ENCODE measurements at places on chromosomes 5 and 9.

- no peak for DNase-seq
Measured at GRCh38 chr5:33557605-33558004, 116.8 kb downstream of the TARS1 start.

DNA sequence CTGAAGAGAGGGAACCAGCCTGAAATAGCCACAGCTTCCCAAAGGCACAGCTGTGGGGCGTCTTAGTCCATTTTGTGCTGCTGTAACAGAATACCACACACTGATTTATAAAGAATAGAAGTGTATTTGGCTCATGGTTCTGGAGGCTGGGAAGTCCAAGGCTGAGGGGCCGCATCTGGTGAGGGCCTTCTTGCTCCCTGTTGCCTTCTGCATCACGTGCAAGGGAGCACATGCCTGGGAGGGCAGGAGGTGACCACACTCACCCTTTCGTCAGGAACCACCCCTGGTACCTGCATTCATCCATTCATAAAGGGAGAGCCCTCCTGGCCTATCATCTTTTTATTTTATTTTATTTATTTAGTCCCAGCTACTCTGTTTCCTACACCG lies 10.4 kb downstream of the PLPP7 start:
- no peak for DNase-seq

DNA sequence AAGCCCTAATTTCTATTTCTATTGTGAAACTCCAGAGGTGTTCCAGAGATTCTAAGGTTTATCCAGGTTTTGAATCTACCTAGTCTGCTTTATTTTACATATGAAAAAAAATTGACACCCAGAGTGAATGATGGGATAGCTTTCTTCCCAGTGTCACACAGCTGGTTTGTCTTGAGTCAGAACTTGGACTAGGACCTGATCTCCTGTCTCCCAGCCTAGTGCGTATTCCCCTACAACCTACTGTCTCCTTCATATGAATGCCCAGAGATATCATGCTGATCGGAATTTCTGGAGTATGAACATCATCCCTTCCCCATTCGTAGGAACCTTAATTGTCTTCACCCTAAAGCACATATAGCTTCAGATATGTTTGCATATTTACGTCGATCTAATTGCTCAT lies 524.2 kb downstream of the SPATA31D1 start:
- no peak for DNase-seq

DNA sequence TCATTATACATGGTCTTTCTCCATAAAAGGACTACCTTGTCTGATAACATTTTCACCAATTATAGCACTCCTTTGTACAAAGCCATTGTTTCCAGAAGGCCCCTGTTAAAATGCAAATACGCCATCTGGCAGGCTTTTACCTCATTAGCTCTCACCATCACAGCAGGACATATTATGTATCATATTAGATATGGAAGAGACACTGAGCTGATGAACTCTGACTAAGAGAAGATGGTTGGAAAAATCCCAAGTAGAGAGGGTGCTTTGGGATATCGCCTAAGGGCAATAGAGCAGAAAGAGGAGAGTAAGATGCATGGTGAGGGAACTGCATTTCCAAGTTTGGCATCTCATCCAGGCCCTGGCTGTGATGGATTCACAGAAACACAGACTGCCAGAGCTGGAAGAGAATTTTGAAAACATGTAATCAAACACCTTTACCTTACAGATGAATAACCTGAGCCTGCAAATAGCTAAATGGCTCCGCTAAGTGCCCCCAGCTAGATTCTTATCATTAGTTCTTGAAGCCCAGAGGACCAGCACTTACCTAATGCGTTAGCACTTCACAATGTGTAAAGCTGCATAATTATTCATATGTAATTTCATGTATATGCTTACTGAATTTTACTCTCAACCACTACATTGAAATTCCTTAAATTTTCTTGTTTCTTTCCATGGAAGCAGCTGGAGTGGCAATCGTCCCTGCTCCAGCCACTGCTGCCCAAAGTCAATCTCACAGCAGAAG lies 393.6 kb upstream of the IZUMO3 start:
- no peak for DNase-seq

- DNase-seq = no peak
Measured at GRCh38 chr5:148633067-148633377, 21.3 kb downstream of the HTR4 start.

- DNase-seq = no peak
Measured at GRCh38 chr5:154505567-154505966, 27.5 kb upstream of the HAND1 start.

- DNase-seq = no peak
Measured at GRCh38 chr5:78373231-78373630, 12.8 kb downstream of the SCAMP1 start.

DNA sequence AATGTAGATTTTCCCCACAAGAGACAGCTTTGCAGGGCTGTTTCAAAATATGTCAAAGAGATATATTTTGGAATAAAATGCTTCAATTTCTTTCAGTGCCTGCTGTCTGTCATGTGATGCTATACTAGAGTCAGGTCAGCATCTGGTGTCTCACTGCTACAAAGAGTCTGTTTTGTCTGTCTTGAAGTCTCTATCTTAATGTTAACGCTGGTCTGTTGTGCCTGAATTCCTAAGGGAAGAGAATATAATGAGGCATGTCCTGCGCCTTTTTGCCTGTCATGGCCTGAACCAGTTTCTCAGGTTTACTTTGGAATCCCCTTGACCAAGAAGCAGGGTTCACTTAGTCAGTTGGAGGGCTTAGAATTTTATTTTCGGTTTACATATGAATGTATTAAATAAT lies 176.4 kb downstream of the PDZD2 start:
- no peak for DNase-seq

DNA sequence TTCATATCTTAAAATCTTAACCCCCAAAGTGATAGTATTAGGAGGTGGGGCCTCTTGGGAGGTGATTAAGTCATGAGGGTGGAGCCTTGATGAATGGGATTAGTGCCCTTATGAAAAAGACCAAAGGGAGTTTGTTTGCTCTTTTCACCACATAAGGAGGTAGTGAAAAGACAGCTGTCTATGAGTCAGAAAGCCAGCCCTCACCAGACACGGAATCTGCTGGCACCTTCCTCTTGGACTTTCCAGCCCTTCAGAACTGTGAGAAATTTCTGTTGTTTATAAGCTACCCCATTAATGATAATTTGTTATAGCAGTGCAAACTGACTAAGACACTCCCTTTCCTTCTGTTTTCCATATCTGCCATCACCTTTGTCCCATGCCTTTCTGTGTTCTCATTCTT lies 20.8 kb downstream of the IFNB1 start:
- no peak for DNase-seq

- no peak for DNase-seq
Measured at GRCh38 chr5:43687275-43687674, 84.3 kb downstream of the NNT start.

DNA sequence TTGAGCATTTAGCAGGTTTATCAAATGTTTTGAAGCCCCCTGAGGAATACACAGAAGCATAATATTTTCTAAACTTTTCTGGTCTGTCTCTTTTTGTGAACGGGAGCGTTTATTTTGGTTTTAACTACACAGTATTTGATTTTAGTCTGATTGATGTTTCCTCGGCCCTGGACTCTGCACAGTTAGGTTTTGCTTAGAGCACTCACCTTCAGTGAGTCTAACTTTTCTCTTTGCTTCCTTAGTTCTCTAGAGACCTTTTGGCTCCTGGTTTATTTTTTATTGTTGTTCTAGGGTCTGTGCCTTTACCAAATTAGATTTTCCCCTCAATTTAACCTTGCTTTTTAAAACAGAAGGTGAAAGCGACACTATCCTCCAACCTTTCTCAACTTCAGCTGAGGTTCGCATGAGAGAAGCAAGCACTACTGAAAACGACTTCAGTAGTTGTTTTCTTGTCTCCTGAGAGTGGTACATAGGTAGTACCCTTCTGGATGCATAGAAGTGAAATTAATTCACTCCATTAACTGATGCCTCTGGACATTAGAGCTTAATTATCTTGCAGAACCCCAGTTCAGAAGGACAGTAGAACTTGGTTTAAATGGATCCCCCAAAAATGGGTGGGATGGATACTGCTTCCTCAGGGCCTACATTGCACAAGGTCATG lies 166.7 kb upstream of the ELL2 start:
- no peak for DNase-seq

- no peak for DNase-seq
Measured at GRCh38 chr5:92580814-92581213, 1000.2 kb downstream of the NR2F1-AS1 start.

- no peak for DNase-seq
Measured at GRCh38 chr9:7861086-7861485, 61.5 kb upstream of the DMAC1 start.

GRCh38 chr9:86069206-86069869 lies 30.0 kb downstream of the GOLM1 start:
- DNase-seq = no peak

GRCh38 chr9:105438141-105438806 lies 9.6 kb upstream of the FSD1L start:
- DNase-seq = no peak

- no peak for DNase-seq
Measured at GRCh38 chr5:17907094-17907493, 272.8 kb downstream of the TAF11L14 start.

DNA sequence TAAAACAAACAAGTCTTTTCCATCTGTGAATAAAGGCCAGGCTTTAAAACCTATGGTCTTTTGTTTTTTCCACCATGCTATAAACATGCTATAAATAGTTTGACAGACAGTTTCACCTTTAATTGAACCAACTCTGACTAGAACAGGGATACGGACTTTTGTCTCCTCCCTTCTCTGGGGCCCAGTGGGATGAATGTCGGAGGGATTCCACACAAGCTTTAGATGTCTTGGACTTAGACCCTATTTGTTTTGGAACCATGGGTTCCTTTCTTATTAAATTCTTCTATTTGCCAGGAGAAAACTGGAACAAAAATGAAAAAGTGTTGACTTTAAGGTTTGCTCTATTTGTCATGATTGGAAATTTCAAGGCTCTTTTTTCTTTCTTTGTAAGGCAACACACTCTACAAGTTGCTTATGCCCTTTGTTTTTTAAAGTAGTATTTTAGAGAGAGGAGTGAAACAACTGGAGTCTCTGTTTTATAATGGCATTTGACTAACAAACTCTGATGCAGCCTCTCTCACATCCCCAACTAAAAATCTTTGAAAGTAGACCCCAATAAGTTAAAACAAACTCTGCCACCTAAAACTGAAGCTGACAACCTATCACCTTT lies 145.3 kb downstream of the MLLT3 start:
- DNase-seq = no peak

GRCh38 chr5:97778451-97778850 lies 595.4 kb upstream of the RIOK2 start:
- DNase-seq = no peak

GRCh38 chr5:144170276-144171024 lies at the start of the genes KCTD16 and YIPF5:
Gene KCTD16 (plus strand): TSS chr5:144170873.
Gene YIPF5 (minus strand): TSS chr5:144170659. CDS start chr5:144169955, 704 bp downstream.
- DNase-seq = peak; percentile 92

- no peak for DNase-seq
Measured at GRCh38 chr9:87187656-87188055, 240.3 kb upstream of the GAS1 start.

- DNase-seq = no peak
Measured at GRCh38 chr5:171776770-171777759, 8.6 kb upstream of the SMIM23 start.

GRCh38 chr5:52822437-52822836 lies 34.7 kb downstream of the ITGA1 start:
- no peak for DNase-seq

- DNase-seq = no peak
Measured at GRCh38 chr5:74067748-74068541, 441.9 kb downstream of the ARHGEF28 start.

GRCh38 chr9:134066913-134067851 lies 644 bp downstream of the BRD3 start:
- DNase-seq = peak; percentile 72

DNA sequence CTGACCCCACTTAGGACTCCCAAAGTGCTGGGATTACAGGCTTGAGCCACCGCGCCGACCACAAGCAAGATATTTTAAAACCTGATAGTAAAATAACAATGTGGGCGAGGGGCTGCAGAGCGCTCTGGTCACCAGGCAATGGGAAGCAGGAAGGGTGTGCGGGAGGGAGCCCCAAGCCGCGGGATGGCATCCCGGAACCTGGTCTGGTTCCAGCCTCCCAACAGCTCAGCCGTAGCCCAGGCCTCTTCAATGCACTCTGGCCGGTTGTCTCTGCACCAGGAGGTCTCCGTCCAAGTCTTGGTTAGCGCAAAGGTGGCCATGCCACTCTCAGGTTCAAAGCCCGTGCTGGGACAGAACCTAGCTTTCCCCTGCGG lies 694 bp upstream of the UAP1L1 start:
- DNase-seq = no peak

GRCh38 chr5:10902145-10902544 lies 141.1 kb upstream of the DAP start:
- DNase-seq = no peak

DNA sequence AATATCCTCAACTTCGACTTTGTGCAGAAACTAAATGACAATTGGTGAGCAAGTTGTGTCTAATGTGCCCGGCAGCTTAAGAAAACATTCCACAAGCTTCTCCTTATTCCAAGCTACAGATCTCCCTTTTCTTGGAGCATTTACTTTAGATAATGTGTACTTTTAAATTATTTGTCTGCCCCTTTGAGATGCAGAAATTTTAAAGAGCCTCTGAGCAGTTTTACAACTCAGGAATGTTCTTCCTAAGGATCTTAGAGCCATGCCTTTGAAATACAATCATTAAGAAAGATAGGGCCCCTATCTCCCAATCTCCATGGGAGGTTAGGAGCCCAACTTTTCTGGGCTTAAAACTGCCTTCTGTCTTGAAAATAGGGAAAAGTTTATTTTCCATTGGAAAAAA lies 723.7 kb upstream of the COX7C start:
- DNase-seq = no peak

DNA sequence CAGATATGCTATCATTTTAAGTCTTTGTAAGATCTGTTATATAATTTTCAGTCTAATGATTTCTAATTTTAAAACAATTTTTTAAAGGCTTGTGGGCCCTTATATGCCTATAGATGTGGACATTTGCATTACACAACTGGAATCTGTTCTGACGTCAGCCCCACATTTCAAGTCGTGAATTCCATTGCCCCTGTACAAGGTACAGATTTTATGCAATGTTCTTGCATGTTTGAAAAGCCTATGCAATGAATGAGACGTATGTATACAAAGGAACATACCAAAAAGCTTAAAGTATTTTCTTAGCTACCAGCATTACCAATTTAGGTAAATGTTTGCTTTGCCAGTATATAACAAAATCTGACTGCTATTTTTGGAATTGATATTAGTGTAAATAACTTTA lies 77.2 kb downstream of the ITGA1 start:
- DNase-seq = no peak

DNA sequence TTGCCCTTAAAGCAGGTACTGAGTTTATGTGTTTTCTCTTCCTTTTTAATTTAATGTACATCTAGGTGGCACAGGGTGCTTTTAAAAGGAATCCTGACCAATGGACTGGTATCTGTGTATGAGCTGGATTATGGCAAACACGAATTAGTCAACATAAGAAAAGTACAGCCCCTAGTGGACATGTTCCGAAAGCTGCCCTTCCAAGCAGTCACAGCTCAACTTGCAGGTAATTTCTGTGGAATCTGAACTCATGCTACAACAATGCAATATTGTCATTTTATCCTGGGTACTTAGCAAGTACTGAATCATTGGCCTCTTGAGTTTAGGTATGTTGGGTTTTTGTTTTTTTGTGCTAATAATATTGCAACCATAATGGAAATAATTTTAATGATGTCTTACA lies 14.4 kb upstream of the TMOD1 start:
- DNase-seq = no peak
